ENCODE measurements at places on chromosomes 6 and 20. TPM values are rescaled to one million over a fixed set of nuclear protein-coding genes. Genes with fewer than 3 reads are reported as not detected.

Gene COL20A1
- not detected for total RNA-seq

Gene SLC26A8
- total RNA-seq, result not detected

Gene CST3
- total RNA-seq, result 519 TPM

Gene TRDN
- not detected for total RNA-seq

Gene SLC17A1
- not detected for total RNA-seq

Gene PPIL6
- not detected for total RNA-seq

Gene ASIP
- total RNA-seq, result not detected

Gene DDO
- total RNA-seq, result 0.84 TPM

Gene OPN5
- not detected for total RNA-seq
